Natural killer cell treated with Interleukin-12 subunit alpha and Interleukin-12 subunit beta and Interleukin-15 and Interleukin-18, amount 100 ng/mL, for 72 hours (primary cell): ENCODE measurements at places on chromosomes 1 and 21. TPM values are rescaled to one million over a fixed set of nuclear protein-coding genes. Genes with fewer than 3 reads are reported as not detected.

- no peak for DNase-seq
Observed at GRCh38 chr1:10704368-10704882, 92.0 kb downstream of the CASZ1 start.

- no peak for DNase-seq
Observed at GRCh38 chr1:84583648-84584047, 9.4 kb upstream of the CTBS start.

- DNase-seq, result no peak
Observed at GRCh38 chr21:36741506-36741905, 42.6 kb downstream of the SIM2 start.

The KRTAP10-11 gene
- total RNA-seq, result not detected

The DMBX1 gene
- total RNA-seq, result 0.26 TPM

DNA sequence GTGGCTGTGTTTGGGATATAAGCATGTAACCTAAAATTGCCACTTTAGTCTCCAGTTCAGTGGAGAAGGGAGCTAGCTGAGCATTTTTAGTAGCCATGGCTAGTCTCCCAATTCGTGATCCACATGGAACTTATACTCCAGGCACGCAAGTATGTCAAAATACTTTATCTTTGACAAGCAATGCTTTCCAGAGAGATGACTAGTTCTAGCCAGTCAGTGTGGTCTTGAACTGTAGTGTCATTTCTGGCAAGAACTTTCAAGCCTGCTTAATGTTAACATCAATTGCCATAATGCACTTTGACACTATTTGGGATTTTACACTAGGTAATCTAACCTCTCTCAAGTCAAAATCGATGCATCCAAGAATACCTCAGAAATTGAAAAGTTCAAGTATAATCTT is 660.0 kb downstream of the PTPRC start:
- DNase-seq, result no peak

DNA sequence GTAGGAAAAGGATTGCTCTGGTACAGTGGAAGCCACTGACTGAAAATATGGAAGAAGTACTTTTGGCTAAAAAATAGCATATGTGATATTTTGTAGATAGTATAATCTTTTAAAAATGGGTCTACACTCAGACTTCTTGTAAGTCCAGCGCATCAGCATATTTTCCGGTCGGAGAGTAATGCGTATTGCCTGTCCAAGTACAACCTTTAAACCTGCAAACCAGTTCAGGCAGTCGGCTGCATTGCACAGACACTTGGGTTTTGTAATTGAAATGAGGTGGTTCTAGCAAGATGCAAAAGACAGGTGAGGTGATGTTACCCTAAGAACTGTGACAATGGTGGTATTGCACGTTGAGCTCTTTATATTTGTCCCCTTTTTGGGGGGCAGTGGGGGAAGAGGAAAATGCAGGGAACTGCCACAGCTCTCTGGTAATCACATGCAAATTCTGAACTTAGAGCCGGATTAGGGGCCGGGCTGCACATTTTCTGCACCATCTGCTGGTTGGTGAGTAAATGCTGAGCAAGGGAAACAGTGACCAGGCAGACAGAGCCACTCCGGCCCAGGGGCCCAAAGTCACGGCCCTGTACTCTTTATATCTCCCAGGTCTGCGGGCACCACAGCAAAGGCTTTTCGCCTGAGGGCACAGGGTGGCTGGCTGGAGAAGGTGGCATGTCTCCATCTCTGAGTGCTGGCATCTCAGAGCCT is 2.3 kb downstream of the GPR137B start:
- no peak for DNase-seq

DNA sequence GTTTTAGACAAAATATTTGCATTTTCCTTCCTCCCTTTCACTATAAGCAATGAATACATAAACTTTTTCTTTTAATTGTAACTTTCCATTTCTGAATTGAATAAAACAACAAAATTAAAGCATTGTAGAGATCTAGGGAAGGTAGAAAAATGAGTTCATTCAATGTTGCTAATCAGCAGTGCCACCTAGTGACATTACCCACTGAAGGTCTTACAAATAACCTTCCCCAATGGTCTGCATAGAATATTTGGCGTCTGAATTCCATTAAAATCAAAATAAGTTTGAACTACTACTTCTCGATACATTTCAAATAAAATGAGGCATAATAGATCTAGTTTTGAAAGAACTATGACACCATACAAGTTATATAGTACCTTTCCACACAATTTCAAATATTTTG is 19.6 kb downstream of the FH start:
- DNase-seq, result no peak

DNA sequence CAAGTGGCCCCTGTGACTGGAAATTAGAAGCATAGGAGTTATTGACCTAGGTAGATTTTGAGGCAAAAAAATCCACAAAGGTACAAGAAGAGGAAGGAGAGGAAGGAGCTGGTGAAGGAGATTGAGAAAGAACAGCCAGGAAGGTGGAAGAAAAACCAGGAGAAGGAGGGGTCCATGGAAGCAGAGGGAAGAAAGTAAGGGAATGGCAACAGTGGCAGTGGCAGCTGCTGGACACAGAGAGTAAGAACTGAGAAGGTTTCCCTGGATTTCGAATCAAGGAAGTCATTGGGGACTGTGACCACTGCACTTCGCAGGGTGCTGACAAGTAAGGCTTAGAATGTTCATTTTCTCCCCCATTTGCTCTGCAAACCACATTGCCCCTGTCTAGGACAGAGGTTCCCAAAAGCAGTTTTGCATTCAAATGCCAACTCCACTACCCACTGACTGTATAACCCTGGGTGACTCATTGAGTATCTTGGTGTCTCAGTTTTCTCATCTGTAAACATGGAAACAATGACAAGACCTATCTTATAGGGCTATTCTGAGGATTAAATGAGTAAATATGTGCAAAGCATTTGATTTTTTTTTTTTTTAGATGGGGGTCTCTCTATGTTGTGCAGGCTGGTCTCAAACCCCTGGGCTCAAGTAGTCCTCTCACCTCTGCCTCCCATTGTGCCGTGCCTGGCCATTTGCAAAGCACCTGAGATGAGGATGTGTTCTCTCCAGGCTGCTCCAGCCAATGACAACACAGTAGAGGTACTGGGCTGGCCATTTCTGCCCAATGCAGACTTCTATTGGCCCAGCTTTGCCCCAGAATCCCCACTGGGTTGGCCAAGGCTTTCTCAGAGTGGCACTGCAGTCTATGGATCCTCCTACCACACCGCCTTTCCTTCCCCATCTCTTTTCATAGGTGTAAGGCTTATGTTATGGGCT is 9.3 kb upstream of the CAPN2 start:
- no peak for DNase-seq

- DNase-seq, result no peak
Observed at GRCh38 chr1:151822404-151822803, 9.2 kb downstream of the RORC start.

DNA sequence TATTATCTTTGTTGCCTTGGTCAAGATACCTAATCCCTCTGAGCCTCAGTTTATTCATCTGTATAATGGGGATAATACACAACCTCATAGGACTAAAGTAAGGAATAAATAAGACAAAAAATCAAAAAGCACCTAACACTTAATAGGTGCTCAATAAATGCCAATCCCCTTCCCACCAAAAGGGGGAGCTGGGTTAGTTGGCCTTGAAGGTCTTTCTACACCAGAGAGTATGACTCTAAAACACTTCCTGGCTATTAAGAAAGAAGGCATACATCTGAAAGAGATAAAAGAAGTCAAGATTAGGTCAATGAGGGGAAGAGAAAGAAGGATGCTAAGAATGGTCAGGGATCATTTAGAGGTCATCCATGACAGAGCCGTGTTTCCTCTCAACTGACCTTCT is 11.1 kb downstream of the VSIG8 start:
- no peak for DNase-seq

GRCh38 chr1:119602169-119602568 is 45.9 kb downstream of the ZNF697 start:
- no peak for DNase-seq

The NPPB gene
- total RNA-seq, result not detected

The TPTE gene
- not detected for total RNA-seq

The INSRR gene
- total RNA-seq, result 0.14 TPM

The PUM1 gene
- total RNA-seq, result 134 TPM

- no peak for DNase-seq
Observed at GRCh38 chr21:27776925-27777553, 810.2 kb upstream of the ADAMTS5 start.

DNA sequence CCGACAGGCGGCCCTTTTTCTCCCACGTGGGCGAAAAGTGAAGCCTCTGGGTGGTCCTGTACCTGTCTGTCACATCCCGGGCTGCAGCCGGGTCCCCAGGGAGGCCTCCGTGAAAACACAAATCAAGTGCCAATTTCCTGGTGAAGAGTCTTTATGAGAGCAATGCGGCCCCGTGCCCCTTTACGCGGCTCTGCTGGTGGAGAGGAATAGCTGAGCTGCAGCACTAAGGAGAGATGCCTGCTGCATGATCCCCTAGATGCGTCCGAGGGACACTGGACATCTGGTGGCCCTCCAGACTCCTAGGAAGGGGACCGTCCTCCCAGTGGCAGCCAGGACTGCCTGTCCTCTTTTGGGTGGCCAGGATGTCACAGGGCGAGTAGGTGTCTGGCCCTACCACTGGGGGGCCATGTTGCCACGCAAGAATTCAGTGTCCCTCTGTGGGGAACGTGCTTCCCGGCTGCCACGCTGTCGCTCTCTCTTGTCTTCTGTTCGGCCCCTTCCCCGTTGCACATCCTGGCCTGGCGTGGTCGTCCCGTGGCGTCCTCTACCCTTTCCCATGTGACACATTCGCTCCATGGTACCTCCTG is 38.7 kb downstream of the COL18A1 start:
- DNase-seq, result no peak

The LY9 gene
- total RNA-seq, result 1.2 TPM
